ENCODE measurements at places on chromosomes 4 and X. TPM values are rescaled to one million over a fixed set of nuclear protein-coding genes. Genes with fewer than 3 reads are reported as not detected.

The PPP3CA gene
- total RNA-seq: 44.3 TPM

The GLRA2 gene
- total RNA-seq: 0.60 TPM

The HTR2C gene
- total RNA-seq: 0.23 TPM

GRCh38 chrX:44784241-44784640, 59.6 kb upstream of the DUSP21 start:
- no peaks in the 10 kb centered on the region for H3K36me3 ChIP-seq
- peaks cover 3% of the 10 kb centered on the region for H3K4me1 ChIP-seq
- peak; percentile 27 for DNase-seq
- no peak overlapping the region for H3K4me3 ChIP-seq
- H3K27me3 ChIP-seq: peaks cover 2% of the 10 kb centered on the region

GRCh38 chr4:11568511-11568910, 139.8 kb upstream of the HS3ST1 start:
- H3K4me3 ChIP-seq: no peak overlapping the region
- H3K4me1 ChIP-seq: no peaks in the 10 kb centered on the region
- H3K27ac ChIP-seq: no peak overlapping the region
- no peak for DNase-seq

DNA sequence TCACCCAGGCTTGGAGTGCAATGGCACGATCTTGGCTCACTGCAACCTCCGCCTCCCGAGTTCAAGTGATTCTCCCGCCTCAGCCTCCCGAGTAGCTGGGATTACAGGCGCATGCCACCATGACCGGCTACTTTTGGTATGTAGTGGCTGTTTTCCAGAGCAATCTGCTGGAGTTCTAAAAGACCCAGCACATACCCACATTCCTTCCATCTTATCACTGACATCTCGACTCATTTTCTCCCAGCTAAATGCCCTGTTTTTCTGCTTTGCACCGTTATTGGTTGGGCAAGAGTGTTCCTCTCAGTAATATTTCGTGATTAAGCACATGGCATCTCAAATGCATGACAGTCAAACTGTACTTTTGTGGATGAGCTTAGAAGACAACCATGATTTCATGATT, 53.7 kb downstream of the PRKX start:
- H3K4me1 ChIP-seq: no peaks in the 10 kb centered on the region
- peaks cover 13% of the 10 kb centered on the region for H3K27me3 ChIP-seq
- H3K4me3 ChIP-seq: no peak overlapping the region
- H3K36me3 ChIP-seq: no peaks in the 10 kb centered on the region

DNA sequence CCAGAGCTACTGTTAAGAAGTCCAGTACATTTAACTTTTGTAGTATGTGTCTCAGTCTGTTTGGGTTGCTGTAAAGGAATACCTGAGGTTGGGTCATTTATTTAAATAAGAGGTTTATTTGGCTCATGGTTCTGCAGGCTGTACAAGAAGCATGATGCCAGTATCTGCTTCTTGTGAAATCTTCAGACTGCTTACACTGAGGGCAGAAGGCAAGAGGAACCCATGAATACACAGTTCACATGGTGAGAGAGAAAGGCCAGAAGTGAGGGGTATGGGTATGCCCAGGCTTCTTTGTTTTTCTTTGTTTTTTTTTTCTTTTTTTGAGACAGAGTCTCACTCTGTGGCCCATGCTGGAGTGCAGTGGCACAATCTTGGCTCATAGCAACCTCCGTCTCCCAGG, 6.0 kb upstream of the CISD2 start:
- no peaks in the 10 kb centered on the region for H3K36me3 ChIP-seq
- DNase-seq: no peak
- H3K4me1 ChIP-seq: peaks cover 2% of the 10 kb centered on the region
- H3K27me3 ChIP-seq: no peaks in the 10 kb centered on the region
- no peak overlapping the region for H3K27ac ChIP-seq

DNA sequence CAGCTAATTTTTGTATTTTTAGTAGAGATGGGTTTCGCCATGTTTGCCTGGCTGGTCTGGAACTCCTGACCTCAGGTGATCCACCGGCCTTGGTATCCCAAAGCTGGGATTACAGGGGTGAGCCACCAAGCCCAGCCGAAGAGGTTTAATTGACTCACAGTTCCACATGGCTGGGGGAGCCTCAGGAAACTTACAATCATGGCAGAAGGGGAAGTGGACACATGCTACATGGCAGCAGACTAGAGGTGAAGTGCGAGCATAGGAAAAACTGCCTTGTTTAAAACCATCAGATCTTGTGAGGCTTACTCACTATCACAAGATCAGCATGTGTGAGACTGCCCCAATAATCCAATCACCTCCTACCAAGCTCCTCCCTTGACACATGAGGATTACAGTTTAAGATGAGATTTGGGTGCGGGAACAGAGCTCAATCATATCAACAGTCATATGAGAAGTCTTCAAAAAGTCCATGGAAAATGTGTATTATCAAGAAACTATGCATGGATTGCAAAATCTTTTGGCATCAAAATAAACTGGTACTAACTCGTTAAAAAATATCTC, 25.8 kb upstream of the RPL39 start:
- H3K4me1 ChIP-seq: no peaks in the 10 kb centered on the region
- H3K27me3 ChIP-seq: no peaks in the 10 kb centered on the region
- no peaks in the 10 kb centered on the region for H3K36me3 ChIP-seq
- no peak overlapping the region for H3K4me3 ChIP-seq
- H3K27ac ChIP-seq: no peak overlapping the region

GRCh38 chr4:165945991-165946390, 73.0 kb downstream of the TLL1 start:
- no peak overlapping the region for H3K4me3 ChIP-seq
- no peak for DNase-seq
- H3K27me3 ChIP-seq: no peaks in the 10 kb centered on the region
- no peak overlapping the region for H3K27ac ChIP-seq
- no peaks in the 10 kb centered on the region for H3K4me1 ChIP-seq

DNA sequence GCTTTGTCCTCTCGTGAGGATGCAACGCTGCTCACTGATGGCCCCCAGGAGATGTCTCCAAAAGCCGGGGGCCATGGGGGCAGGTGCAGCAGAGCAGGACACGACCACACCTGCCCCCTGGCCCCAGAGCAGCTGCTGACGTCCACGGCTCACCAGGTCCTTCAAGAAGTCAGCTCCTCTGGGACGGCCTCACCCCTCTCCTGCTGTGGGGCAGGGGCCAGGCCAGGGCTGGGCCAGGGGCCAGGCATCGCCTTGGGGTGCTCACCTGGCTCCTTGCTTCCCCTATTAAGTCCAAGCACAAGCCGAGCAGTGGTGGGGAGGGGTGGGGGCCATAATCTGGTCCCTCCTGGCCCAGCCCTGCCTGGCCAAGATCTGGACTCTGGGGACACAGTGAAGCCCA, 28.6 kb upstream of the MXD4 start:
- no peak overlapping the region for H3K27ac ChIP-seq
- H3K27me3 ChIP-seq: no peaks in the 10 kb centered on the region
- H3K4me1 ChIP-seq: no peaks in the 10 kb centered on the region
- no peak for DNase-seq

DNA sequence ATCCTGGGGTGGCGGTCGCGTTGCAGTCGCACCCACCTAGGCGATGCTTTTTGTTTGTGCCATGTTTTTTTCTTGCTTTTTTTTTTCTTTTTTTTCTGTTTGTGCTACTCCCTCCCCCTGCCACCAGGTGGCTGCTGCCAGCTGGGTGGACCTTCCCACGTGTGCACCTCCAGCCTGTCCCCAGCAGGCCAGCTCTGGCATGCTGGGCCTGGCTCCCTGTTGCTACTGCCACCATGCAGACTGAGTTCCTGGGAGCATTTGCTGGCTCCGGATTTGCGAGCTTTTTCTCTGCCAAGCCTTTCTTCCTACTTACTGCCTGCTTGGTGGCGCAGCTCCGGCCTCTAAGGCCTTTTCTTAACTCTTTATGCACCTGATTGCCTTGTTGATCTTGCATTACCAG, 161.2 kb upstream of the WDFY3 start:
- peak; percentile 32 for DNase-seq
- H3K4me3 ChIP-seq: no peak overlapping the region
- H3K36me3 ChIP-seq: no peaks in the 10 kb centered on the region
- no peaks in the 10 kb centered on the region for H3K4me1 ChIP-seq
- no peaks in the 10 kb centered on the region for H3K27me3 ChIP-seq

DNA sequence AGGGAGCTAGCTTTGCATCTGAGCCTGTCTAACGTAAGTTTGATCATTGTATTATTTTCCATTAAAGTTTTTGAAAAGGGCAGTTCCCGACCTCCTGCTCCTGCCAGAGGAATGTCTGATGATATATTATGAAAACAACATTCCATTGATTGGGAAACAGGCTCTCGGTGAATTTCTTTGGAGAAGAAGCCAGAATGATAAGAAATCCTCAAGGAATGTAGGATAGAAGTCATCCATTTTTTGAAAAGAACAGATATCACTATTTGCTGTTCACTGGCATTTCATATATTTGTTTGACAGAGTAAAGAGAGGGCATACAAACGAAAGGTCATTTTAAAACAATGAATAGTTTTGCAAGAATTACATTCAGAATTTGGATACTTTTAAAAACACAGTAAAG, 781.0 kb upstream of the HTR2C start:
- peak; percentile 3 for DNase-seq
- no peak overlapping the region for H3K4me3 ChIP-seq
- no peaks in the 10 kb centered on the region for H3K4me1 ChIP-seq

- no peaks in the 10 kb centered on the region for H3K36me3 ChIP-seq
- no peaks in the 10 kb centered on the region for H3K27me3 ChIP-seq
- DNase-seq: no peak
- no peak overlapping the region for H3K27ac ChIP-seq
- peaks cover 25% of the 10 kb centered on the region for H3K4me1 ChIP-seq
Observed at GRCh38 chr4:182695009-182695408, 222.2 kb downstream of the DCTD start.

DNA sequence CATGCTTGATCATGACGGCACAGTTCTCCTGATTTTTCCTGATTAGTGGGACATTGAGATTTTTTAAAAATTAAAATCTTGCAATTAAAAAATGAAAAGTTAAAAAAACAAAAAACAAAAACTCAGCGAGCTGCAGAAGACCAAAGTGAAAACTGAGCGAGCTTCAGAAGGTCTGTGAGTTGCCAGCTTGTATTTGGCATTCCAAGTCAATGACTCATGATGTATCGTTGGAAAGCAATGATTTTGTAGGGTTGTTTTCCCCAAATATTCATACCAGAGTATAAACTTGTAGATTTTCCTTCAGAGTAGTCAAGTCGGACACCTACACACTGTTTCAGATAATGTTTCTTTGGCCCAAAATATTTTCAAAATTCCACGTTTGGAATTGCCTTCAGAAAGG, 76.9 kb downstream of the LRRC66 start:
- no peak overlapping the region for H3K4me3 ChIP-seq
- no peaks in the 10 kb centered on the region for H3K36me3 ChIP-seq
- H3K27ac ChIP-seq: no peak overlapping the region
- DNase-seq: no peak

GRCh38 chr4:144633215-144633614, 12.7 kb upstream of the HHIP start:
- DNase-seq: no peak
- no peak overlapping the region for H3K27ac ChIP-seq
- no peak overlapping the region for H3K4me3 ChIP-seq
- H3K36me3 ChIP-seq: no peaks in the 10 kb centered on the region
- H3K27me3 ChIP-seq: no peaks in the 10 kb centered on the region
